Islet precursor cell (in vitro differentiated cells): ENCODE measurements at places on chromosomes 11 and 22.

GRCh38 chr11:120254788-120255518 lies 15.0 kb downstream of the POU2F3 start:
- DNase-seq: no peak

DNA sequence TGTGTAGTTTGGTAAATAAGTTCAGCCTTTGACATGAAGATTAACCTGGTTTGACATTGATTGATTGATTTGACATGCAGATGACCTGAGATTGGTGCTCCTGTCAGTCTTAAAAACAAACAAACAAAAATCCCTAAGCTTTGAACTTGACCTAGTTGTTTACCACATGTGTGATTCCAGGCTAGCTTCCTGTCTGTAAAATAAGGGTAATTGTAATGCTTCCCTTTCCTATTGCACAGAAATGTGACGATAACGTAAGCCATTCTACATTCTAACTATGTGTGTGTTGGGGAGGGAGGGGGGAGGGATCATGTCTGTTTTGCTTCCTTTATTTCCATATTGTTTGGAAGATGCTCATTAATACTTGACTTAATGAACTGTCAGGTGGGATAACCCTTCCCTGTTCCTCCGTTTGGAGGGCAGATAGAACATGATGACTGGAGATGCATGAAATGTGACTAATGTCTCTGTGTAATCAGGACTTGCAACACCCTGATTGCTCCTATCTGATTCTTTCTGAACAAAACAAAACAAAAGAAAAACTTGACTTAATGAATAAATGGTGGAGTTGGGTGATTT lies 106.1 kb upstream of the CLMP start:
- DNase-seq: no peak

DNA sequence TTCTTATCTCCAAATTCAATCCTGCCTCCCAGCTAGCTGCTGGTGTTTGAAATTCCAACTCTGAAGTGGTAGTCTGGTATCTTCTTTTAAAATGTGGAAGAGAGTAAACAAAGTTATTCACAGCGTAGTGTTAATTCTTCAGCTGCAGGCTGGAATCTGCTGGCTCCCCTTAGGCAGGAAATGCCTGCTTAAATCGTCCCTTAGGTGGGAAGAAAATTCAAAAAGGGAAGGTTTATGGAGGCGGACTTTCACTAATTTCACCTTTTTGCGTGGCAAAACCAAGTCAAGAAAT lies 439.0 kb upstream of the CCDC90B start:
- DNase-seq: peak; percentile 80

GRCh38 chr22:19122752-19123492 lies 710 bp upstream of the DGCR2 start:
- peak; percentile 67 for DNase-seq

DNA sequence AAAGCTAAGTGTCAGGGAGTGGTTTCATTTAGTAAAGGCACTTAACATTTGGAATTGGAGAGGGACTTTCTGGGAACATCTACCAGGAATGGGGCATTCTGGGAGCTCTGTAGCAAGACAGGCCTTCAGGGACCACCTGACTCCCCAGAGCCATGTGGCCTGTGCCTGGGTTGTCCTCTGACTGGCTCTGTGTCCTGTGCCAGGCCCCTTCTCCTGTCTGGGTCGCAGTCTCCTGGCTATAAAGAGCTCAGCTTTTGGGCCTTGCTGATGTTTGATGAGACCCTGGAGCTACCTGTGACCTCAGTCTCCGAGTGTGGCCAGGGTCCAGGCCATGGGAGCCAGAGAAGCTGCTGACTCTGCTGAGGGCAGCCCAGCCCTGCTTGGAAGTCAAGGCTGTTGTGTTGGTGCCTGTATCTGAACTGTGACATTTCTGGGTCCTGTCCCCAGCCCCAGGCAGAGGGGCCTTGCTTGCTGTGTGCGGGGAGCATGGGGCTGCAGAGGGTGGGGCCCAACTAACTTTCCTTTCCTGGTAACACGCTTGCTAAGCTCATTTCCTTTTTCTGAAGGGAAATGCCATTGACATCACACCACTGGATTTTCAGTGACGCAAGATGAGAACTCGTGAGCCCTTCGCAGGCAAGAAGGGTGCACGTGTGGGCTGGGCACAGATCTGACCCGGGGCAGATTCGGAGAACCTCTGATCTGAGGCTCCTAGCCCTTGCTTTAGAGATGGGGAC lies 41.3 kb downstream of the LRRC32 start:
- DNase-seq: peak; percentile 45

GRCh38 chr11:2209370-2209801 lies 37.8 kb upstream of the TH start:
- DNase-seq: peak; percentile 38

- DNase-seq: no peak
Observed at GRCh38 chr11:83617671-83618070, 331.5 kb upstream of the CCDC90B start.

GRCh38 chr11:62439785-62440602 lies 21.2 kb downstream of the SCGB1A1 start:
- no peak for DNase-seq

- DNase-seq: peak; percentile 32
Observed at GRCh38 chr22:25726241-25726640, 15.7 kb upstream of the MYO18B start.

DNA sequence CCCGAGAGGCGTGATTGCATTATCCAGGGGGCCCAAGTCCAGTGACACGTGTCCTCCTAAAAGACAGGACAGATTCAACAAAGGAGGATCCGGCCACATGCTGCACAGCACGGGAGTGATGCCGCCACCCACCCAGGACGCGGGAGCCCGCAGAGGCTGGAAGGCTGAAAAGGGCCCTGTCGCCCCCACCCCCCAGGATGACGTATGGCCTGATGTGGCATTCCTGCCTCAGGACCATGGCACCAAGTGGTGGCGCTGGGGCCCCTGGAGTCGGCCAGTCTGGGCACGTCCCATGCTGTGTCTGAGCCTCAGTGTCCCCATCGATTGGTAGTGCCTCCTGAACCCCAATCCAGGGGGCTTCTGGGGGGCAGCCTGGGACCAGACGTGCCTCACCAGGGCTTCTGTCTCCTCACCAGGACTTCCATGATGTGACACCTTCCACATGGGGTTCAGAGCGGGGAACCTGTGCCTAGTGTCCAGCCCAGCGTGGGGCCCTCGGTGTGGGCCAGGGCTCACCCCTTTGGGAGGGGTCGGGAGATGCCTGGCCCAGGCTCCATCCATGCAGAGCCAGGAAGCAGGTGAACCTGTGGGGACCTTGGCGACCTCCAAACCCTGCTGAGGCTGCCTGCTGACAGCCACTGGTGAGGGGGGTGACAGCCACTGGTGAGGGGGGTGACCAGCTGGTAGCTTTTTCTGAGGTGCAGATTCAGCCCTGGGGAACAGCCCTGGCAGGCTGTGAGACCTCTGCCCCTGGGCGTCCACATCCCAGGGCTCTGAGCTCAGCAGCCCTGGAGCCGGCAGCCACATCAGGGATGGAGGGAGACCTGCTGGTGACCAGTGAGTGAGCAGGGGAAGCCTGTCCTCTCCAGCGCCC lies 75.3 kb downstream of the KCNQ1 start:
- DNase-seq: peak; percentile 43

DNA sequence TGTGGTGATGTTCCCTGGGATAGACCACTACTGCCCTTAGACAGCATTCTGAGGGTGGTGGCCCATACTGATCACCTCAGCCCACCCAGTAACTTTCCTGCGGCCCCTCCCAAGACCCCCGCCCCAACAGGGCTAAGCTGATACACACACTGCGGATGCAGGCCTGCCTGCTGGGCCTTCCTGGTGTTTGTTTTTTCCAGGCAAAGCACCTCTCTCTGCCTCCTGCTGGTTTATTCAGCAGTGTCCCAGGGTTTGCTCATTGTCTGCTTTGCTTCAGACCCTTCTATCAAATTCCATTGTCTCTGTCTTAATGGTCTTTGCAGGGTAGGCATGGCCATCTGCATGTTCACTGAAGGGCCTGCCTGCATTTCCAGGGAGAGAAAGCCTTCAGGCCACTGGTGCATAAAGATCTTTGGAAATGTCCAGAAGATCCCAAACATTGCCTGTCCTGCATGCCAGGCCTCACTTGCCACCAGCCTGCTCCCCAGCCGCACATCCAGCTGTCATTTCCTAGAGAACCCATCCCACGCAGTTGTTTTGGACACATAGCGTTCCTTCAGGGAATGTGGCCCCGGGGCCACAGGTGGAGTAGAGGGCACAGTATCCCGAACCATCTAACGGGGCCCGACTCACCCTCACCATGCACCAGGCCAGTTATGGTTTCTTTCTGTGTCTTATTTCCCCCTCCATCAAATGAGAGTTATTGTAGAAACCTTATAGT lies 50.2 kb downstream of the BCR start:
- no peak for DNase-seq

DNA sequence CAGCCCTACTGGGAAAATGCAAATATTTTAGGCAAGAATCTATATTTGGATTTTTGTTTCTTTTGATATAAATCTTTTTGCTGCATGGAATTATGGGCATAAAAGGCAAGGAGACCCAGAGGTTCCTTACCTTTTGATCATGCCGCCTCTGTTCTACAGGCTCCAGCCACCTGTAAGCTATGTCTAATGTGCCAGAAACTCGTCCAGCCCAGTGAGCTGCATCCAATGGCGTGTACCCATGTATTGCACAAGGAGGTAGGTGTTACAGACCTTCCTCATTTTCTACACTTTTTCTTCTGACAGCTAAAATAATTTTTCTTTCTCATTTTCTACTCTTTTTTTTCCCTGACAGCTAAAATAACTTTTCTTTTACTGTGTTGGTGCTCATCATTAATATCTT lies 8.2 kb upstream of the BACE1-AS start:
- no peak for DNase-seq

DNA sequence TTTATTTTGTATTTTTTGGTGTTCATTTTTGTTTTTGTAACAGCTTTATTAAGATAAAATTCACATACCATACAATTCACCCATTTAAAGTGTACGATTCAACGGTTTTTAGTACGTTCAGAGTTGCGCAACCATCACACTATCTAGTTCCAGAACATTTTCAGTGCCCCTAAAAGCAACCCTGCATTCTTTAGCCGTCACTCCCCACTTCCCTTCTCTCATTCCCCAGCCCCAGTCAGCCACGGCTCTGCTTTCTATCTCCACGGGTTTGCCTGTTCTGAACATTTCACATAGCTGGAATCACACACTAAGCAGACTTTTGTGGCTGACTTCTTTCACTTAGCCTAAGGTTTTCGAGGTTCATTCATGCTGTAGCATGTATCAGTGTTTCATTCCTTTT lies 9.6 kb upstream of the KCNQ1OT1 start:
- DNase-seq: no peak

DNA sequence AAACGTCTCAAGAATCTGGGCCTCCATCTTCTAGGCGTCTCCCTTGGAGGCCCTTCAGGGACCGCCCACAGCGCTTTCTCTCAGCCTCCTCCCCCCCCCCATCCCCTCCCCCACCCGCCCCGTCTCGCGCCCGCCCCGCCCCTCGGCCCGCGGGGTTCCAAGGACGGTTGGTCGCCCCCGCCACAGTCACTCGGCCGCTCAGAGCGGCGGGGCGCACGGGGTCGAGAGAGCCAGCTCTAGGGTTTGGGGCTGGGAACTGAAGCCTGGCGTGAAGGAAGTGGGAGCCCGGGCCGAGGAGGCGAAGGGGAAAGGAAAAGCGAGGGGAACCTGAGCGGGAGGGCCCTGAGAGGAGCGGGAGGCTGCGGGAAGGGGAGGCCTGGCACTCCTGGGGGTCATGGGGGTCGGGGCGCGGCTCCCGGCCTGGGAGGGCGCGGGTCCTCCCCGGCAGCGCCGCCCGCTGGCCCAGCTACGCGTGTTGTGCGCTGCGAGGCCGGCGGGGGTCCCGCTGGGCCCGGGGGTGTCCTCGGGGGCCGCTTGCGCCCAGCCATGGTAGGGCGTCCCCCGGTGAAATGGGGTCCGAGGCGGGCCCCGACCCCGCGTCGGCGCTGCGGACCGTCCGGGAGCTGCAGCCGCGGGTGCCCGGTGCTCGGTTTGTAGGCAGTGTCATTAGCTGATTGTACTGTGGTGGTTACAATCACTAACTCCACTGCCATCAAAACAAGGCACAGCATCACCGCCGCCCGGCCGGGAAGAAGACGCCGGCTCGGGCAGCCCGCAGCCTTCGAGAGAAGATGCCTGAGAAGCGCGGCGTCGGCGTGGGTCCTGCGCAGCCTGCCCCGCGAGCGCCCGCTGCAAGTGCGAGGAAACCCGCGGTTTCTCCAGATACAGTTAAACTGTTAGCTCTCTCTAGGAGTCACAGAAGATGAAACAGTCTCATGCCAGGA lies at the start of gene BTG4:
TSS of gene BTG4 (minus strand) at position 91 of the 944 bp plus-strand sequence. CDS start 13,610 bp downstream, outside the sequence.
- peak; percentile 78 for DNase-seq

DNA sequence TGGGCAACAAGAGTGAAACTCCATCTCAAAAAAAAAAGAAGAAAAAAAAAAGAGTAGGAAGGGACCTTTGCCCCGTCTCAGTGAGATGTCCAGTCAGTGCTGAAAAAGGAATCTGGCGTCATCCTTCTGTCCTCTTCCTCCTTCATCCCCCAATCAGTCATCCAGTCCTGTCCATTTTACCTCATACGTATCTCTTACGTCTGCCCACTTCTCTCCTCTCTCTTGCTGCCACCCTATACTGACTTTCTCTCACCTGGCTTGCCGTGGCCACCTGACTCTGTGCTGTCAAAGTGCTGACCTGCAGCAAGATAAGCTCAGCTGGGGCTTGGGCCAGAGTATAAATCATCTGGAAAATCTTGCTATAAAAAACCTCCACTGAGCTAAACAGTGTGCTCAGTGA lies 13.6 kb downstream of the SEPTIN3 start:
- DNase-seq: no peak

GRCh38 chr22:45329530-45329936 lies 19.8 kb downstream of the FAM118A start:
- no peak for DNase-seq

- DNase-seq: no peak
Observed at GRCh38 chr11:78853521-78853920, 278.9 kb upstream of the NARS2 start.

- peak; percentile 80 for DNase-seq
Observed at GRCh38 chr22:33883561-33883960, 36.7 kb downstream of the LARGE1 start.

DNA sequence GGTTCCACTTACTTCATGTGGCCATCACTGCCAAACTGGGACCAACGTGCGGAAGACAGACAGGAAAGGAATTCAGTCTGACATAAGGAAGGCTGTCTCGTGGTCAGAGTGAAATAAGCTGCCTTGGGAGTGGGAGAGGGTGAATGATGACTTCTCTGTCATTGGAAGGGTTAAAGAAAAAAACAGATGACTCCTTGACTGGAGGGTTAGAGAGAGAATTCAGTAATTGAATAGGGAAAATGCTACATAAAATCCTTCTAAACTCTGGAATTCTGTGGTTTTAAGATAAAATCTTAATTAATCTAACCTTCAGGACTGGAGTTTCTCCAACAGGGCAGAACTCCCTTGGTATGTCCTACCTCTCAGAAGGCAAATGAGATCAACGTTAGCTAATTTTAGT lies 33.8 kb downstream of the RAB30 start:
- DNase-seq: peak; percentile 74

GRCh38 chr22:37561212-37562048 lies 1.1 kb downstream of the CDC42EP1 start:
- peak; percentile 92 for DNase-seq

- no peak for DNase-seq
Observed at GRCh38 chr11:32439501-32440210, 4.3 kb upstream of the WT1 start.

GRCh38 chr11:65610404-65610803 lies 3.6 kb downstream of the MAP3K11 start:
- no peak for DNase-seq

- no peak for DNase-seq
Observed at GRCh38 chr11:13366266-13367026, 88.9 kb downstream of the BMAL1 start.

GRCh38 chr11:126082251-126083109 lies 19.8 kb upstream of the CDON start:
- no peak for DNase-seq
